ENCODE measurements at places on chromosomes 4 and X. TPM values are rescaled to one million over a fixed set of nuclear protein-coding genes. Genes with fewer than 3 reads are reported as not detected.

The NLGN4X gene
- total RNA-seq = 22.4 TPM

The ASB5 gene
- total RNA-seq = not detected

The MAGEE1 gene
- 7.8 TPM for total RNA-seq

The GNRHR gene
- total RNA-seq = 1.7 TPM

The DCAF4L1 gene
- total RNA-seq = 0.50 TPM

The PNCK gene
- total RNA-seq = 0.75 TPM

The GSPT2 gene
- 23.9 TPM for total RNA-seq

The SMIM31 gene
- 0.07 TPM for total RNA-seq

The DDIT4L gene
- total RNA-seq = 2.6 TPM

The PHOX2B gene
- total RNA-seq = not detected

The KCNIP4 gene
- 12.1 TPM for total RNA-seq

The AFF1 gene
- total RNA-seq = 47.0 TPM

The FATE1 gene
- total RNA-seq = not detected

DNA sequence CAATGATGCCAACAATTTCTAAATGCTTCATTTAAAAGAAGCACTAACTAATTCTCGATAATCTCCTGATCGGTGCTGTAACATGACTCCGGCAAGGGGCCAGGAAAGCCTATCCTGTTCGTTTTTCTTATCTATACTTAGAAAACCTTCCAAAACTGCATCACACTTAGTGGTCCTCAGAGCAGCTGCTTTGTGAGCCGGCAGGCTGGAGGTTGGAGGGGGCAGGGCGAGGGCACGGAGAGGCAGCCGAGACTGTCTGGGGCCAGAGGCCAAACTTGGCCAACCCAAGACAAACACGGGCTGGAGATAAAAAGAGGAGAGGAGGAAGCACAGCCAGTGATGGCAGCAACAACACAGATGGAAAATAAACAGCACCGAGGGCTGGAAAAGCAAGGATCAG is 455.7 kb downstream of the BCOR start:
- ATAC-seq = no peak

- no peak for ATAC-seq
Observed at GRCh38 chrX:1529328-1529727, 7.7 kb downstream of the P2RY8 start.

DNA sequence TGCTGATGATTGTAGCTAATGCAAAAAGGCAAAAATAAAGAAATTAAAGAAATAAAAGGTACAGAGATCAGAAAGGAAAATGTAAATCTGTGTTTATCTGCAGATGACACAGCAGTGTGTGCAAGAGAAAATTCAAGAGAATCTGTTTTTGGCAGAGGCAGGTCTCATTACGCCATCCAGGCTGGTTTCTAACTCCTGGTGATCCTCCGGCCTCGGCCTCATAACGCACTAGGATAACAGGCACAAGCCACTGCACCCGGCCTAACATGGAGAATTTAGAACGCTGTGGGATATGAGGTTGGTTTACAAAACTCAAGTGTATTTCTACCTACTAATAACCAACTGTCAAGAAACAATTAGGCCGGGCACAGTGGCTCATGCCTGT is 29.4 kb downstream of the CTBP1 start:
- ATAC-seq = no peak

GRCh38 chr4:7398104-7398423 is 36.7 kb downstream of the PSAPL1 start:
- peak; percentile 51 for ATAC-seq

- ATAC-seq = no peak
Observed at GRCh38 chrX:24005028-24005427, 22.0 kb downstream of the KLHL15 start.

GRCh38 chr4:166655705-166656104 is 578.6 kb downstream of the SPOCK3 start:
- no peak for ATAC-seq

GRCh38 chr4:113382704-113383103 is 333.3 kb downstream of the ANK2 start:
- no peak for ATAC-seq

DNA sequence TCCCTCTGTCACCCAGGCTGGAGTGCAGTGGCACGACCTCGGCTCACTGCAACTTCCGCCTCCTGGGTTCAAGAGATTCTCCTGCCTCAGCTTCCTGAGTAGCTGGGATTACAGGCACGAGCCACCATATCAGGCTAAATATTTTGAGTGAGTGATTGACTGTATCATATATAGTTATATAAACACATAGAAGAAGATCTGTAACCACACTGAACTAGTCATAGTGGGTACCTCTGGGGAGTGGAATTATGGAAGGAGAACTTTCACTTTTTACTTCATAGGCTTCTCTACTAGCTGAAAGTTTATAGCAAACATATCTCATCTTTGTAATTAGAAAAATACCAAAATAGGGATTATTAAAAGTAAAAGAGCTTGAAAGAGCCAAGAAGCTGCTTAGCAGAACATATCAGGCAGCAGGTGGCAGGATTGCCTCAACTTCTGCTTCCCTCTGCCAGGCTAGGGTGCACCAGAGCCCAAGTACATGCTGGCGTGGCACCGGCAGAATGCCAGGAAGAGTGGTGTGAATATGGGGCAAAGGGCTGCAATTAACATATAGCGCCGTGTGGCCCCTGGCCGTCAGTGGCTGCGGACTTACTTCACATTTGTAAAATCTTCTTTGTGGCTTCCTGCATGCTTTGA is 39.5 kb upstream of the CD40LG start:
- ATAC-seq = no peak

DNA sequence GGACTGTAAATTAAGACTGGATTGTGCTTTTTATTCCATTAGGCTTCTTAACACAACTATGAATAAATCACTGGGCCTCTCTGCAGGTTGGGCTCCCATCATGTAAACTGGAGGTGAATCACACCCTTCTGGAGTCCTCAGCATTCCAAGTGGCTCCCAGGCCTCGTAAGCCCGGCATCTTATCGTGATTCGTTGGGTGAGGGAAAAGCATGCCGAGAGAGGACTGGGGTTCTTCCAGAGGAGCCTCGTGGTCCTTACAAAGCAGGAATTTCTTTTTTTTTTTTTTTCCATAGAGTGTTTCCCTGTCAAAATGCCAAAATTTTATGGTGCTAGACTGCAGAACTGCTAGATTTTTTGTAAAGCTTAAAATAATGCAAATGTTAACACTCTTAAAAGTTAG is 20.0 kb downstream of the CLDN22 start:
- no peak for ATAC-seq

GRCh38 chrX:63283348-63283747 is 67.8 kb downstream of the SPIN4 start:
- peak; percentile 99 for ATAC-seq

GRCh38 chr4:53929955-53930798 is 134.2 kb downstream of the CHIC2 start:
- ATAC-seq = peak; percentile 91

- ATAC-seq = peak; percentile 64
Observed at GRCh38 chr4:26141911-26142638, 178.7 kb upstream of the RBPJ start.

DNA sequence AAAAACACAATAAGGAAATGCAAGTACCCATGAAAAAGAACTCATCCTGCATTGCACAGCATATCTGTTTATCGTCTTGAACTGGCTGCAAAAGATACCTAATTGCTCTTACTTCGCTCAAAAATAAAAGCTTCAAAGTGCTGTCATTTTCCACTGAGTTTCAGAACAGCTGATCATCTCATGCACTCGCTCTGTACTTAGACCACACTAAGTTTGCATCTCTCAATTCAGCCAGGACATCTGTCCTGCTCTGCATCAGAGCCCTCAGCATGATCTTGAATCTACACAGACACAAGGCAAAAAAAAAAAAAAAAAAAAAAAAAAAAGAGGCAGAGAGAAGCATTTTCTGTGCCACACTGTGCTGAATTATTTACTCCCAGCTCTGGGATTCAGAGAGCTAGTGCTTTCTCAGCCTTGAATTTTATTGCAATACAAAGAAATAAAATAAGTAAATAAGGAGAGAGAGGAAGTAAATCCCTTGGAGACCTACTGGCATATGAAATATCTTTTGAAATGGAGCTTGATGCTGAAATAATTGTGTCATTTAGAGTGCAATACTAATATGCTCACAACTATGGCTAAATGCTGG is 81.3 kb downstream of the PPP1R2C start:
- ATAC-seq = no peak

- ATAC-seq = no peak
Observed at GRCh38 chrX:129495900-129496299, 27.4 kb downstream of the SMARCA1 start.

- ATAC-seq = no peak
Observed at GRCh38 chrX:56068274-56068758, 163.8 kb upstream of the KLF8 start.

DNA sequence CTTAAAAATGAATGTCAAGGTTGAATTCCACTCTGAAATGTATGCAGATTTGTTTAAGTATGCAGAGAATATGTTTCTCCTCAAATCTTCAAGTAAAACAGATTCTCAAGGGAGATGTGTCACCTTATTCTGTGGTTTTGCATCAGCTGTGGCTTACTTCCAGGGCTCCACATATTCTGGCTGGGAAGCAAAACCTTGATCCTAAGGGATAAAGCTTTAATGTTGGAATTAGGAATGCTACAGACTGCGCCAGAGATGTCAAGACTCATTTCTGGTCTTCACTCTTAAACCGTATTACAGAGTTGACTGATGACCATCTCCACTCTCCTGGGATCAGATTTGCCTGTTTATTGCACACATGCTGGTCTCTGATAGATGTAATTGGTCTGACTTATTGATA is 143.9 kb upstream of the DIPK2B start:
- no peak for ATAC-seq

DNA sequence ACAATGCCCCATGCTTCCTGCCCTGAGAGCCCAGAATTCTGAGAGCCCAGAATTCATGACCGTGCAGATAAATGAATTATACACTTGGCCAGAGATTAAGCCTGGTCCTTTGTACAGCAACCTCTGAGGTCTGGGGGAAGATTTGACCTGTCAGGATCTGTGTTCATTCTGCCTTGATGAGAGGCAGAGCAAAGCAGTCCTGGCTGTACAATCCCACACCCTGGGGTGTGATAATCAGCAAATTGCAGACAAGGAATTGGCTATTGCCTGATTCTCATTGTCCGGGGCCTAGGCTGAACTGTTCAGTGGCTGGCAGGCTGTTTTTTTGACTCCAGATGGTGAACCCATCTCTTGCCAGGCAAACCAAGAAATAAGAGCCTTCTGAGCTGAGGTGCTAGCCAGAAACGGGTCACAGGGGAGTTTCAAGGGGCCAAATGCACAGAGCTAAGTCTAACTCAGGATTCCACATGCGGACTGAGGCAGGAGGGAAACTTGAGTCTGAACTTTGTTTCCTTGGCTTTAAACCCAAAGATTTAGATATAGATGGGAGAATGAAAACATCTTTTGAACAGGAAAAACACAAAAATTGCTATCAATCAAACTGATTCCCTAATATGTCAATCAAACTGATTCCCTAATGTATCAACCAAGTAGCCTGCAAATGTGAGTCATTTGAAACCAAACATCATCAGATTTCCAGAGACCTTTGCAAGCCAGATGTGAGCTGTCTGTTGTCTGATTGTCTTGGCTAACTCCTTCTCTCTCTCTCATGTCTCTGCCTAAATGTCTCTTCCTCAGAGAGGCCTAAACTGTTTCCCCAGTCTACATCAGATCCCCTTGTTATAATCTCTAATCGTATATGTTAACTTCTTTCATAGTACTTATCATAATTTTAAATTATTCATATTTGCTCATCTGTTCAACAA is 159.3 kb downstream of the ATG4A start:
- no peak for ATAC-seq

DNA sequence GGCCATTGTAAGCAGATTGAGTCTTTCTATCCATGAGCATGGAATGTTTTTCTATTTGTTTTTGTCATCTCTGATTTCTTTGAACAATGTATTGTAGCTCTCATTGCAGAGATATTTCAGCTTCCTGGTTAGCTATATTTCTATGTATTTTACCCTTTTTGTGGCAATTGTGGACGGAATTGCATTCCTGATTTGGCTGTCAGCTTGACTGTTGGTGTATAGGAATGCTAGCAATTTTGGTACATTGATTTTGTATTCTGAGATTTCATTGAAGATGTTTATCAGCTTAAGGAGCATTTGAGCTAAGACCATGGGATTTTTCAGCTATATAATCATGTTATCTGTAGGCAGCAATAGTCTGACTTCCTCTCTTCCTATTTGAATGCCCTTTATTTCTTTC is 154.6 kb downstream of the GUCY2F start:
- no peak for ATAC-seq

- no peak for ATAC-seq
Observed at GRCh38 chr4:22574880-22575279, 59.0 kb upstream of the ADGRA3 start.

- ATAC-seq = no peak
Observed at GRCh38 chrX:112997991-112998390, 157.4 kb upstream of the AMOT start.

GRCh38 chr4:55871299-55871800 is 17.9 kb downstream of the EXOC1 start:
- no peak for ATAC-seq

- no peak for ATAC-seq
Observed at GRCh38 chrX:122445466-122445865, 738.6 kb upstream of the GRIA3 start.

DNA sequence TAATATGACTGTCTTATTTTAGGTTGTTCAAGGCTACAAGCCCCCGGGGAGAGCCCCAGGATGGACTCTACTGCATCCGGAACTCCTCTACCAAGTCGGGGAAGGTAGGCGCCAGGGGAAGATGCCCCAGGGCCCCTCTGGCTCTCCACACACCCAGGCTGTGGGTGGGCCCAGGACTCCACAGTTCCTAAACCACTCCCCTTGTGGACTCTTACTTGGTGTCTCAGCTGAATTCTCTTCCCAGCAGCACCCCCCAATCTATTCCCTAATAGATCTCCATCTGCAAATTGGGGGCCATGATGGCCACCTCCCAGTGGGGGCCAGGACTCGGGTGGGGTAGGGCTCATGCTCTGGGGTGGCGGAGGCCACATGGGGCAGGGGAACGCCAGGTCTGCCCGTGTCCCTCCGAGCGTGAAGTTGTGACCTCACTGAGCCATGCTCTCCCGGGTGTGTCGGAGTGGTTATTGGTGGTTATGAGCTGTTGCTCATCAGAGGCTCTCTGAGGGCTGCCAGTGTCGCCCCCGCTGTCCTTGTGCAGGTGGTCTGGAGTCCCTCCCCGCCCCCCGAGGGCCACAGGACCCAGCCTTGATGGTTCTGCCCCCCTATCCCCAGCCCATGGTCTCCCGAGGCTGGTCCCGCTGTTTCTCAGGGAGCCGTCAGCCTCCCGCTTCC is 11.2 kb upstream of the ADD1 start:
- ATAC-seq = no peak

DNA sequence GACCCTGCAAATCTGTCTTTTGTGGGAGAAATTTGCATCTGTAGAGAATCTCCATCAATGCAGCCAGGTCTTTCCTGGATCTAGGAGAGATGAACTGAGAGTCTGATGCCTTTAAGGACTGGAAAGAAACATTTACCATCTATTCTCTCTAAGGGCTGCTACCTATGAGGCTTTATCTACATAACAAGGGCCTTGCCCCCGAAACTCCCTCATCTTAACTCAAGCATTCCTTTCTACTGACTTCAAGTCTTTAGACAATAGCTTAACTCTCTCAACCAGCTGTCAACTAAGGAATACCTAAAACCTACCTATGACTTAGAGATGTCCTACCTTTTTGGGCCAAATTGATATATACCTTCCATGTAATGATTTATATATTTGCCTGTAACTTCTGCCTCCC is 32.1 kb downstream of the MAGEB17 start:
- ATAC-seq = no peak

All from motor neuron (in vitro differentiated cells).